ENCODE measurements at places on chromosomes 5 and 9.

GRCh38 chr9:126822873-126823272, 18.0 kb downstream of the ZBTB43 start:
- no peak for DNase-seq

GRCh38 chr5:96873449-96873848, 2.9 kb upstream of the ERAP2 start:
- no peak for DNase-seq

- DNase-seq = peak; percentile 39
These were observed 68.8 kb upstream of the PPP2R2B start for GRCh38 chr5:146947181-146947941.

- peak; percentile 34 for DNase-seq
These were observed 24.7 kb downstream of the GOLGA2 start for GRCh38 chr9:128250839-128251731.

DNA sequence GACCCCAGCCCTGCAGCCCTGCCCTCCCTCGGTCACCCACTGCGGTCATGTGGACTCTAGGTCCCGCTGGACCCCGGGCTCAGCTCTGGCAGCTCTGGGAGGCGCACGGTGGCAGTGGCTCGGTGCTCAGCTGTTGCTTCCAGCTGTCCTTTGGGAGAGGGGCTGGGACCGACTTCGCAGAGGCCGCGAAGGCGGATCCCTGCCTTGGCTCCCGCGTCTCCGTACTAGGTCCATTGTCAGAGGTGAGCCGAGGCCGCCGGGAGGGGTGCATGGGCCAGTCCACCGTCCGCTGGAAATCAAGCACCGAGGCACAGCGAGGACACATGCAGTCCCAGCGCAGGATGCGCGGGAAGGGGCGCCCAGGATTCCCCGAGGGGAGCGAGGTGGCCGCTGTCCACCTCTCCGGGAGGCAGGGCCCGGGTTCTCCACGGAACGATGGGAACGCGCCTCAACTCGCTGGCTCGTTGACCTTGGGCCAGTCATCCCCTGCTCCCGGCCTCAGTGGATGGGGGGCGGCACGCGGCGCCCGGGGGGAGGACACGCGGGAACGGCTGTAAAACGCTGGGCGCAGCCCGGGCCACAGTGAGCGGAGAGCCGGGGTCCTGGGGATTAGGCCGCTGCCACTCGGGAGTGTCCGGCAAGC, 732 bp downstream of the GBGT1 start:
- peak; percentile 28 for DNase-seq

DNA sequence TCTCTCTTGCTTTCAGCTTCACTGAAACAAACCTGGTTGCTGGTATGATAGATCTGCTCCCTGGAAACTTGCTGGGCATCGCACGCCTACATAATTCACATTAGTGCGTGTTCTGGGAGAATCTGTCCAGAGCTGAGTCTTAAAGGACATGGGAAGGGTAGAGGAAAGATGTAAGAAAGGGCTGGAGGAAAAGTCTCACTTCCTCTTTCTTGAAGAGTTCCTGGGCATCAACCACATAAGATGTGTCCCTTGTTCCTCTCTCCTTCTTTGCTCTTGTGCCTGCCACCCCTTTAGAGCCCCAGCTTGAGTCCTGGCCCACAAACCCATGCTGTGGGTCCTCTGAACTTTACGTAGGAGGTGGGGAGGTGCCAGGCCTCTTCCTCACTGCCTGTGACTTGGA, 205.3 kb upstream of the PANK3 start:
- no peak for DNase-seq

DNA sequence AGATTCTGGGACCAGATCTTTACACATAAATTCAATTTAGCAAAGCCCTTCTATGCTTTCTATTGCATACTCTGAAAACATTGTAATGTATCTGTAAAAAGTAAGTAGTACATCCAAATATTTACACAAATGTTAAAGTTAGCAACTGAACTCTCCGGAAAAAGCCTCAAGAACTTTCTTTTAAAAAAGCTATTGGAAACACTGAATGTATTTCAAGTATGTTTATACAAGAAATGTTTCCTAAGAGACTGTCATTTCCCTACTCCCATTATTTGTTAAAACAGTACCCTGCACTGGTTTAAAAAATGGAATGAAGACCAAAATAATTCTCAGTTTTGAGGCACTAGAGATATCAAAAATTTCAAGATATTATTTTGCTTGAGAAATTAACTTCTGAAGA, 44.8 kb upstream of the TRIM36 start:
- DNase-seq = no peak

DNA sequence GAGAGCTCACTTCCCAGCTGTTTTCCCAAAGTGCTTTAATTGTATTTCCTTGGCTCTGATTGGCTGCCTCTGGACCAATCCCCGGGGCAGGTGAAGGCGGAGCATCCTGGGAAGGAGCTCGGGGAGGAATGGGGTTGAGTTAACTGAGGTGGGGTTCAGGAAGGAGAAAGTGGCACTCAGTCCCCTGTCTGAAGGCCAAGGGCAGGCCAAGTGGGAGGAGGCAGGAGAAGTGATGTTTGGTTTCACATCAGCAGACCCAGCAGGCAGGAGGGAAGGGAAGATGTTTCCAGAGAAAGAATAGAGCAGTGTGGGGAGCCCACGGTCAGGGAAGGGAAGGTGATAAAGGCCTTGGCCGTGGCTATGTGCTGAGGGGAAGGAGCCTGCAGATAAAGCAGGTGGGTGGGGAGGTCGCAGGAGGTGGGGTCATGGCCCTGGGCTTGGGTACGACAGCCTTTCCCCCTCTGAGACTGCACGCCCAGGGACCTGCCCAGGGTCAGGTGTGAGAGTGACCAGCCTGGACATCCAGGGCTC, 3.1 kb downstream of the TSPAN17 start:
- DNase-seq = peak; percentile 57

GRCh38 chr5:147661541-147661940, 121.0 kb downstream of the JAKMIP2 start:
- no peak for DNase-seq
